ENCODE measurements at places on chromosomes 7 and 10. TPM values are rescaled to one million over a fixed set of nuclear protein-coding genes. Genes with fewer than 3 reads are reported as not detected.

GRCh38 chr7:135858851-135859250, 110.2 kb upstream of the FAM180A start:
- no peak for DNase-seq

The OR2A5 gene
- not detected for total RNA-seq

- no peak for DNase-seq
Measured at GRCh38 chr7:37928878-37929277, 8.4 kb downstream of the EPDR1 start.

- DNase-seq = no peak
Measured at GRCh38 chr10:60139290-60139689, 232.9 kb upstream of the CCDC6 start.

DNA sequence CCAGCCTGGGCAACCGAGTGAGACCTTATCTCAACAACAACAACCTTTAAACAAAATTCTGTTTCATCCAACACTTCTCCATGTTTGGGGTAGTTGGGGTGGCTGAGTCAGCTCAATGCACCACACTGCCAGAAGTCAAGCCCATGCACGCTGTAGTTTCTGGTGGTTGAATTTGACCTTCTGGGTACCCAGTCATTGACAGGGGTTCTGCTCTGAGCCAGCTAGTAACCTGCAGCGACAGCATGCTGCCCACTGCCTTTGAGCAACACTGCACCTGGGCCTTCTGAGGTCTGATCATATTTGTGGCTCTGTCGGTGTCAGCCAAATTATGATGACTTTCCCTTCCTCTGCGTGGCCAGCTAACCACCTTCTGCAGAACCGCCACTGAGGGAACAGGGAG, 84.6 kb upstream of the ZNF438 start:
- no peak for DNase-seq

DNA sequence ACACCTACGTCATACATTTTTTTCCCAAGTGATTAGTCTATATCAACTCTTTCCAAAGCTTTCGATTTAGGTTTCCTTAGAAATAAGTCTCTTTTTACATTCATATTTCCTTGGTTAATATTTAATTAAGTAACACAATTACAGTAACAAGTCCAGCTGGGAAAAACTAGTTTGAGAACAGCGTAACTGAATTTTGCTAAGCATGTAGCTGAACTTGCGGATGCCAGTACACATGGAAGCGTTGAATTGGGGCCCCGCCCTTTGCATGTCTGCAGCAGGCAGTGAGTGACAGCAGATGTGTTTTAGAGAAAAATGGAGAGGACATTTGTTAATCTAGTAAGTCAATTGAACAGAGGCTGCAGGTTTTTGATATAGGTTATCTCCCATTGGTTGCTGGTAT, 72.5 kb downstream of the TAF3 start:
- DNase-seq = no peak

DNA sequence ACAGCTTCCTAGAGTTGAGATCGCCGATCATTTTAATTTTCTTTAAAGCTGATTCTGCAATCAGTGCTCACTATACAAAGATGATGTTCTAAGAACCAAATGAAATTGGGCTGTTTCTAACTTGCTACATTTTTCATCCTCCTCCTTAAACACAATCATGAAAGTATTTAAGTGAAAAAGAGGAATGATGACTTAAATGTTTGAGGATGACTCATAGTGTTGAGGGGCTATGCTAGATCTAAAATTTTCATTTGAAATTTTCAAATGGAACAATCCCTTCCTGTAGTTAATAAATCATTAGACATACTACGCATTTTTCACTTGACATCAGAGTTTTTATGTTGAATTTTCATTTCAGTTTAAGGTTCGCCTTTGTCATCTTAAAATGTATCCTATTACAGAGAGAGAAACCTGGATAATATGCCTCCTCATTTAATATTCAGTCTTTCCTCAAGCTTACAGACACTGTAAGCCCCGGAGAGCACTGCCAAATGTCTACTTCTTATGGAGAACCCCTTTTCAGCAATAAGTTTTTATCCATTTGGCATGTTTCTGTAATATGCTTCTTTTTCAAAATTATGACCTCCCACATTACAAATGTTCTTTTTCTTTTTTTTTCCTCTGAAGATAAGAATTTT, 499.6 kb downstream of the MAGI2 start:
- no peak for DNase-seq

GRCh38 chr10:73218431-73219191, 28.4 kb downstream of the DNAJC9 start:
- peak; percentile 35 for DNase-seq

DNA sequence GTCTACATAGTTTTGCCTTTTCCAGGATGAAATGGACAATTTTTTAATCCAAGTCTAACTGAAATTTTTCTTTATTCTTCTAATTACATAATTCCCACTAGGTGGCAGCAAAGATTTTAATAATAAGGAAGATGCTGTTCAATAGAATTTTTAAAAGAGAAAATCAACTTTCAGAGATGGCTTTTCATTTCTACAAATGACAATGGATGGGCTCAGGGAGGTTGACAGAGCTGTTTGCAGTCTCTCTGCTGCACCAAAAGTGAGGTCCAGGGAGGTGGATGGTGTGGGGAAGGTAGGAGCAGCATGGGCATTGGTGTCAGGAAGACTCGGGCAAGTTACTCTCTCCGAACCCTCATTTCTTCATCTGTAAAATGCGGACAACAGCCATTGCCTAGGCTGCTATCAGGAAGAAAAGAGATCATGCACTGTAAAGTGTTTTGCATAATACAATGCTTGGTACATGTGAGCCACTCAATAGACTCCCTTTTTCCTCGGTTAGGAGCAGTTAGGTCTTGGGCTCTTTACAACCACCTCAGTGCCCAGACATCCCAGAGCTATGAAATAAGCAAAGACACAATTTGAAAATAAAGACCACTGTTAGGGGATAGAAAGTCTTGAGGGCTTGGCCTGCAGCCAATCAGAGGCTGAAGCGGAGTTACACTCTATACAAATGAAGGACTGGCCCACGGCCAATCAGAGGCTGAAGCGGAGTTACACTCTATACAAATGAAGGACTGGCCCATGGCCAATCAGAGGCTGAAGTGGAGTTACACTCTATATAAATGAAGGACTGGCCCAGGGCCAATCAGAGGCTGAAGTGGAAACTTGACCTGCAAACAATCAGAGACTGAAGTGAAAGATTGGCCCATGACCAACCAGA, 107.1 kb downstream of the ABLIM1 start:
- peak; percentile 30 for DNase-seq

GRCh38 chr10:83372646-83373045, 766.7 kb upstream of the GHITM start:
- no peak for DNase-seq

- no peak for DNase-seq
Measured at GRCh38 chr7:69199041-69199440, 399.2 kb upstream of the AUTS2 start.

DNA sequence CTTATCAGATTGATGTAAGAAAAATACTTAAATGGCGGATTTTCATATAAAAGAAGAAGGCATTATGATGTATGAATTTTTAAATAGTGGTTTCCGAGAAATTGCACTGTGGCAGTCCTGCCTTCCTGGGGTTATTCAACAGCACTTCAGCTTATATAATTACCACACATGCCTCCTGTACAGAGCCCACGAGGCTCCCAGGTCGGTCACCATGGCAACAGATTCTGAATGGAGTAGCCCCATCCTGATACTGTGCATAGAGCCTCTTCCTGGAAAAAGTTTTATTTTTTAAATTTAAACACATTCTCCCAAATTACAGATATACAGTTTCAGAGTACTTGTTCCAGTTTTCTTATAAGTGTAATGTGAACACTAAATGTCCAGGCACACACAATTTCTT, 15.9 kb upstream of the ASB4 start:
- peak; percentile 66 for DNase-seq

GRCh38 chr10:80204677-80205476, 460 bp downstream of the ANXA11 start:
- DNase-seq = no peak

GRCh38 chr10:11853468-11853867, 30.3 kb downstream of the PROSER2 start:
- DNase-seq = no peak

DNA sequence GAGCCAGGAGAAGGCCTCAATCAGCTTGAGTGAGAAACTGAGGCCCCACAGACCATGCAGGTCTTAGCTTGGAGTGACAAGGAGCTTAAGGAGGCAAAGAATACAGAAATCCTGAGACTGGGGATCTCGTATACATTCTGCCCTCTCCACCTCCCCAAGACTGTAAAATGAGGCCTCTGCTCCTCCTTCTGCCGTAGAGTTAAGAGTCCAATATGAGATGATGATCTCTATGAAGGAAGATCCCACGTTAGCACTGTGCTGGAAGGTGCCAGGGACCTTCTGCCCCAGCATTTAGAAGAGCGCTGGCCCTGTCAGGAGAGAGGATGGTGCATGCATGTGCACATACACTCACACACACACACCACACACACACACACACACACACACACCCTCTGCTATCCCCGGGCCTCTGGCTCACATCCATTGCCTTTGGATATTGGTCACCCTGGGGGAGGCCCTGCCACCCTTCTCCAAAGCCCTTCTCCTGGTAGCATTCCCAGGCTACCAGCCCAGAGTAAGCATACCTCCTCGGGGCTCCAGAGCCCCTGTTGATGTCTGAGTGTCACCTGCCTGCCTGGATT, 15.0 kb downstream of the ZCCHC24 start:
- DNase-seq = no peak

The CCDC3 gene
- not detected for total RNA-seq

- no peak for DNase-seq
Measured at GRCh38 chr7:38351601-38352000, 78.2 kb upstream of the TARP start.

GRCh38 chr7:157018997-157019608, 8.6 kb upstream of the MNX1 start:
- DNase-seq = no peak

DNA sequence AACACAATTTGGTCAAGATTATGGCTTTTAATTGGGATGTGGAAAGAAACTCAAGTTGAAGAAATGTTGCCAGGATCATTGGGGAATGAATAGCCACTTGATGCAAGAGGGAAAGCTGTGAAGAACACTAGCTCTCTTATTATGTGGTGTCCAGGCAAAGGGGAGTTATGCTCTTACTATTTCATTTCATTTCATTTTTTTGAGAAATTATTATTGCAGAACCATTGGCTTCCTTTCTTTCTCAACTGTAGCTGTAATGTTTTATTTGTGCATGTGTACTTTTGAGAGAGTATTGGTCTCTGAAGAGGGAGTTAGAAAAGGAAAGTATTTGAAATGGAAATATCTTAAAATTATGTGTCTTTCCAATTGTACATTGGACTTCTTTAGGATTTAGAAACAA, 312.6 kb upstream of the BMPER start:
- DNase-seq = no peak

DNA sequence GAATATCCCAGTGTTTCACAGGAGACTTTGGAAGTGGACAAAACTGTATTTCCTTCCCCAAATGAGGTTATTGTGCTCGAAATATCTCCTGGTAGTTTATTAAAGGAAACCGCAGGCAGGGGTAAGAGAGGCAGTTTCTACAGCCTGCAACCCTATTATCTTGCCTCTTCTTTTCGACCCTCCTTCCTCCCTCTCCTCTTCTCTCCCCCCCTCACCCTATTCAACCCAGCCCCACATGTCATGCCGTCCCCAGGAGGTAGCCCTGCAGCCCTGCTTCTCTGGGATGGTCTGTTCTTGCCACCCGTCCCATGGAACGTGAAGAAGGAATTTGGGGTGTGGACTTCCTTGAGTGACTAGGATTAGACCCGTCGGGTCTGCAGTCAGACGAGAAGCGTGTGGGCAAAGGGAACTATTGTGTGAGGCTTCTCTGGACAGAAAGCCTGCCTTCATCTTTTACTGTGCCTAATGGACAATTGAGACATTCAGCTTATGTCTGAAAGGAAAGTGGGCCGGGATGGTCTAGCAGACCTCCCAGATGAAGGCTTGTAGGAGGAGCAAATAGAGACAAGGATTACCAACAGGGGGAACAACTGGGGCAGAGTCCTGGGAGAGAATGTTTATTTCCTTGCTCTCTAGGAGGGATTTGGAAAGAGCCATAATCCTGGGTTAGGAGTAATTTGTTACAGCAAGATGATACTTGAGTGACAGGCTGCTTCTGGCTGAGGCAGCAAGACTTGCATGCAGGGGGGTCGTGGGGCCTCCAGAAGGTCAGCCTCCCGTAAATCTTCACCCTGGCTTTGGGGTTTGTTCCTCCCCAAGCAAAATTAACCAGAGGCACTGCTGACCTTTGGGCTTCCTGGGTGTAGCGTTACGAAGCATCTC, 77.8 kb downstream of the TCF7L2 start:
- peak; percentile 42 for DNase-seq

The KIAA1549 gene
- total RNA-seq = 1.8 TPM

- no peak for DNase-seq
Measured at GRCh38 chr10:3141351-3142005, 31.1 kb downstream of the PITRM1 start.

GRCh38 chr7:40758590-40758989, 623.8 kb downstream of the SUGCT start:
- DNase-seq = no peak

The NAT16 gene
- total RNA-seq = not detected

The MSMB gene
- total RNA-seq = not detected

The ADRA2A gene
- total RNA-seq = not detected

DNA sequence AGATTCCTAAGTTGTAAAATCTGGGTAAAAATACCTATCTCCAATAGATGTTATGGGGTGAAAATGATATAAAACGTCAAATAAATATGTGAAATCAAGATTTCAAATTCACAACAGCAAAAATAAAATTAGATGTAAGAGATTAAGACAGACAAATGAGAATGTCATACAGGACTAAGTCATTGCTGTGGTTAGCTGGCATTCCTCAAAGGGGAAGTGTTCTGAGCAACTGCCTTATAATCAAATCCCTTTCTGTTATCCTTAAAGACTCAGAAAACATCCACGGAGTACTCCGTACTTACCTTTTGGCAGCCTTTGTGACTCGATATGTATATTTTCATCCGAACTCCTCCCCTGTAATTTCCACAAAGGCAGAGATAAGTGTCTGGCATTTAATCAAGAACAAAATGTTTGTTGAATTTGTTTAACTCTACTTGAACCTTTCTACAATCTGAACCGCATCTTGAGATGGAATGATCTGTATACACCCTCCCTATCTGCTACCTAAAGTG, 559.6 kb downstream of the GATA3 start:
- DNase-seq = no peak

DNA sequence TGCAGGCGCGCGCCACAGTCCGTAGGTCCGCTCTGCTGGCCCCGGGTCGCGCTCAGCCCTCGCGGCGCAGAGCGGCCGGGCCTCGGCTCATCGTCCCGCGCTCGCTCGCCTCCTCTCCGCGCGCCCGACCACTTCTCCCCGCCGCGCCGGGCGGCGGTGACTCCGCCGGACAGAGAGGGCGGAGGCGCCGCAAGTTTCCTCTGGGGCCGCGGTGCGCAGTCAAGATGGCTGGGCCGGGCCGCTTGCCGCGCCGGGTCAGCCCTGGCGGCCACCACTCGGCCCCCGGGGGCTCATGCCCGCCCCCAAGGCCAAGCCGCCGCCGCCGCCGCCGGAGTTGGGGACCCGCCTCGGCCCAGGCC, 441 bp downstream of the FZD8 start:
- no peak for DNase-seq

DNA sequence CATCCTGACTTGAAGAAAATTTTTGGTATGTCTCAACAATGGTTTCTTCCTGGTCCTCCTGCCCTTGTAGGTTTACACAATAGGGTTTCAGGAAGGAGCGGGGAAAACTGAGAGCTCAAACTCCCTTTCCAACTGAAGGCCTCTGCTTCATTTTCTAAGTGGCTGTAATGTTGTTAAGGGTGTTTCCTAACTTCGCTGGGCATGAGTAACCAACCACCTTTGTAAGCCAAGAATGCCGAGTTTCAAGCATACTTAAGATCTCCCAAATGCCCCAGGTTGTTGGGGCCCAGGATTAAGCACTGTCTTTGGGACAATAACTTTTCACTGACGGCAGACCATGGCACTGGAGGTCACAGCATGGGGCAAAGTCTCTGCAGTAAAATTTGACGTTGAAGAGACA, 33.6 kb upstream of the DRGX start:
- no peak for DNase-seq

The ZNF425 gene
- 0.97 TPM for total RNA-seq
